Breast epithelium (tissue), 4 donors: ENCODE measurements at places on chromosomes 7 and 10. TPM values are rescaled to one million over a fixed set of nuclear protein-coding genes. Genes with fewer than 3 reads are reported as not detected.

- no peak for DNase-seq
- H3K36me3 ChIP-seq, result no peaks in the 10 kb centered on the region
- H3K4me1 ChIP-seq, result no peaks in the 10 kb centered on the region
- H3K27ac ChIP-seq, result no peak overlapping the region
- no peaks in the 10 kb centered on the region for H3K27me3 ChIP-seq
These were observed 112.6 kb downstream of the AUTS2 start for GRCh38 chr7:69710768-69711438.

DNA sequence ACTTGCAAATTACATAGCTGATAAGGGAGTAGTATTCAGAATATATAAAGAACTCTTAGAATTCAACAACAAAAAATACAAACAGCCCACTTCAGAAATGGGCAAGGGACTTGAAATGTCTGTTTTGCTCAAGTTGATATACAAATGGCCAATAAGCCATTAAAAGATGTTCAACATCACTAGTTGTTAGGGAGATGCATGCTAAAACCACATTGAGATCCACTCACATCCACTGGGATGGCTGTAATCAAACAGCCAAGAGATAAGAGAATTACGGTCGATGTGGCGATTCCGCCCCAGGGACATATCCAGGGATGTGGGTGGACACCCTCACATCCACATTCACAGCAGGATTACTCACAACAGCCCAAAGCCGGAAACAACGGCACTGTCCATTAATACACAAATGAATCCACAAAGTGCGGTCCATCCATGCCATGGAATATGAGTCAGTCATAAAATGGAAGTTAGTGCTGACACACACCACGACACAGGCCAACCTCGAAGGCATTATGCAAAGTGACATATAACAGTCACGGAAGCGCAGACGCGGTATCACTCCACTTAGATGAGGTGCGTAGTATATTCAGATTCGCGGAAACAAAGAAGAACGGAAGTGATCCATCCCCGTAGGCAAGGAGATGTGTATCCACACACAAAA, 227.8 kb downstream of the DNAJB6 start:
- H3K36me3 ChIP-seq, result no peaks in the 10 kb centered on the region
- no peak overlapping the region for H3K4me3 ChIP-seq
- H3K27me3 ChIP-seq, result no peaks in the 10 kb centered on the region
- H3K4me1 ChIP-seq, result no peaks in the 10 kb centered on the region
- no peak overlapping the region for H3K27ac ChIP-seq

- no peak overlapping the region for H3K4me3 ChIP-seq
- no peak overlapping the region for H3K27ac ChIP-seq
- no peak for DNase-seq
- H3K4me1 ChIP-seq, result no peaks in the 10 kb centered on the region
- H3K27me3 ChIP-seq, result no peaks in the 10 kb centered on the region
These were observed 91.7 kb downstream of the CYP26A1 start for GRCh38 chr10:93165367-93165766.

The SPDYE16 gene
- not detected for total RNA-seq

The MALRD1 gene
- 0.96 TPM for total RNA-seq

The CDHR3 gene
- total RNA-seq, result 8.8 TPM

The A1CF gene
- total RNA-seq, result not detected
